ENCODE measurements at places on chromosomes 7 and 10.

GRCh38 chr10:50917486-50917885, 32.1 kb upstream of the A1CF start:
- no peak for DNase-seq

DNA sequence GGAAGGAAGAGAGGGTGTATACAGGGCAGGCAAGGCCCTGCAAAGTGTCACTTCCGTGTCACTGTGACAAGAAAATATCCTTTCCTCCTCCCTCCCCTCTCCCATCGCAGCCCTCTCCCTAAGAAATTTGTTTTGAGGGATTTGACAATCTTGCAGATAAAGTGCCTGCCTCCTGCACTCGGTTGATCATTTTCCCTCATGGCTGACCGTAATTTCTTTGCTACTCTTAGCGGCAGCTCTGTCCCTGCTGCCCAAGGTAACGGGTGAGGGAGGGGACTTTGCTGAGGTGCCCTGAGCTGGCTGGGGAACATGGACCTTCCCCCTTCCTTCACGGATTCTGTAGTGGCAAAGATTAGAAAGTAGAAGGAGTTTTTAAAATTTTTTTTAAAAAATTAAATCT, 179.1 kb downstream of the TCF7L2 start:
- DNase-seq, result no peak

- DNase-seq, result no peak
Observed at GRCh38 chr10:66649626-66650025, 276.2 kb upstream of the LRRTM3 start.

GRCh38 chr7:78099715-78100394, 301.3 kb downstream of the PHTF2 start:
- DNase-seq, result no peak
